Testis (tissue), 5 donors: ENCODE measurements at places on chromosomes 3 and 15.
A peak's percentile ranks its signal among the peaks of the same experiment; 100 is the strongest.

DNA sequence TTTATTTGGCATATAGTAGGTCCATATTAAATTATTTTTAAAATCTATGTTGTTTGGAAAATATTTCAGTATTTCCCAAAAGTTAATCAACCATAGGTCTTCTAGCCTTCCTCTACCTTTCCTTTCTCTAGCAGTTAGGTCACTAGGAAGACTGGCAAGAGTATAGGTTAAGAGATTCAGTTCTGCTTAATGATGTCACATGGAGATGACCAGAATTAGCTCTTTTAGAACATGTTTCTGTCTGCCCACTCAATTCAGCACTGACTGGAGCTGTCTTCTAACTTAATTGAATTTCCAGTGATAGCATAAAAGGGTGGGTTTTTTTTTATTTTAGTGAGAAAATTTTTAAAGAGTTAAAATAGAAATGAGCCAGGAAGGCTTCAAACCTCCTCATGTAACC lies 23.8 kb upstream of the ZBED2 start:
- no peaks in the 10 kb centered on the region for H3K36me3 ChIP-seq
- H3K4me3 ChIP-seq: no peak overlapping the region
- no peak overlapping the region for H3K27ac ChIP-seq
- H3K27me3 ChIP-seq: no peaks in the 10 kb centered on the region
- no peak for DNase-seq

GRCh38 chr15:71649894-71650293 lies 160.5 kb upstream of the NR2E3 start:
- DNase-seq: no peak
- H3K27me3 ChIP-seq: no peaks in the 10 kb centered on the region
- H3K27ac ChIP-seq: no peak overlapping the region

DNA sequence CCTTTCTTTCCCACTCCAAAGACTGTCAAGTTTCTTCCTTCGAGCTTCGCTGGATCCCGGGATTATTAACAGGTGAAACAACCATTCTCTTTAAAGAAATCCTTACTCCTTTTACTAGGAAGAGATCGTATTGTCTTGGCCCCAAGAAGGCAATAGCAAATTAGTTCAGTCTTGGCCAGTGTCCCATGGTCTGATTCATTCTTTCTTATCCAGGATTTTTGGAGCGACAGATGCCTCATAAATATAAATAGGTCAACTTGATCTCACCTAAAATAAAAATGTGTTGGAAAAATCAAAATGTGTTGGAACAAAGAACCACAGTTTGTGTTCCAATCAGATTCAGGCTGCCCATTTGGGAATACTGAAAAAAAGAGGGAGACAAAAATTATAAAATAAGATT lies 140.1 kb upstream of the TMEM108 start:
- no peak for DNase-seq
- H3K4me3 ChIP-seq: no peak overlapping the region
- H3K27me3 ChIP-seq: no peaks in the 10 kb centered on the region
- H3K27ac ChIP-seq: no peak overlapping the region

GRCh38 chr3:12796171-12797123 lies at the start of gene CAND2:
TSS of gene CAND2 (plus strand) at chr3:12796680. CDS start at chr3:12796721, 41 bp downstream.
- peak; percentile 84 for DNase-seq
- no peaks in the 10 kb centered on the region for H3K27me3 ChIP-seq
- H3K4me1 ChIP-seq: peaks cover 31% of the 10 kb centered on the region
- H3K27ac ChIP-seq: peak within 1 kb of the TSS; percentile 90
- H3K36me3 ChIP-seq: no peaks in the 10 kb centered on the region

GRCh38 chr3:25281041-25281731 lies 146.9 kb upstream of the RARB start:
- H3K4me3 ChIP-seq: no peak overlapping the region
- no peak overlapping the region for H3K27ac ChIP-seq
- no peaks in the 10 kb centered on the region for H3K27me3 ChIP-seq
- H3K36me3 ChIP-seq: no peaks in the 10 kb centered on the region

DNA sequence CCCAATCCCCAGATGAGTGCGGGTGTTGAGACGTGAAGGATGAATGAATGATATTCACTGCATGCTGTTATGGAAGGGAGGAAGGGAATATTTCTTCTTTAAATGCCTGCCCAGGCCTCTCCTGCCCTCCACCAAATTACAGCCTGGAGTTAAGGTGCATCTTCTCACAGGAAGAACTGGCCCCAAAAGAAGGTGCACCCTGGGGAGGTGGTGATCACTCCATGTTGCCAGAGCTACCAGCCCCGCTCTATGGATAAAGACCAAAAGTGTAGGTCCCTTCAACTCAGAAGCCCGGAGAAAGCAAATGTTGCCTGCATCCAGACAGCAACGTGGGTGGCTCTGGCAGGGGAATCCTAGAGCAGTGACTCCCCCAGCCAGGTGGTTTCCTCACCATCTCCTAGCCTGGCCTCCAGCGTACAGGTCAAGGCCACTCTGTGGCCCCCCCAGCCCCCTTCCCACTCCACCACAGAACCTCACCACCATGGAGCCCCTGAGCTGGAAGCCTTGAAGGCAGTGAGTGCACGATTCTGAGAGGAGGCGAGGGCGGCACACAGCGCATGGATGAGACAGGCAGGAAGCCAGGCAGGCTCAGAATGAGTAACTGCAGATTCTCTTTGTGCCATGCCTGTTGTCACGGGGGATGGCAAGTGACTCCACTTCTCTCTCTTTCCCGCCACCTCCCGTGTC lies 3.5 kb upstream of the VIPR1 start:
- no peaks in the 10 kb centered on the region for H3K36me3 ChIP-seq
- peak; percentile 53 for DNase-seq
- H3K4me1 ChIP-seq: peaks cover 25% of the 10 kb centered on the region
- H3K27me3 ChIP-seq: no peaks in the 10 kb centered on the region
- H3K27ac ChIP-seq: no peak overlapping the region

DNA sequence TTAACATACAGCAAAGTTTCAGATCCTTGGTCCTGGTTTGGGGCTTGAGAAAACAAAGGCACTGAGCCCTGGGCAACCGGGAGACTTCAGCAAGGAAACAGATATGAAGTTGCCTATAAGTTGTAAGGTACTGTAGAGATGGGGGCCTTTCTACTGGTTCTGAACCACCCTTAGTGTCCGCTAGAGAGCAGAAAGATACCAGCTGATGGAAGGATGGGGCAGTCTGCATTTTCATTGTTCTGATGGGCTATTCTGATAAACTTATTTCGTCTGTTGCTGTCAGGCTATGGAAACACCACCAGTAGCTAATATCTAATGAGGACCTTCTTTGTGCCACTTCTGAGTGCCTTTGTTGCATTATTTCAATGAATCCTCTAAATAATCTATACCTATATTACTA lies 38.7 kb downstream of the FGD5 start:
- no peaks in the 10 kb centered on the region for H3K36me3 ChIP-seq
- no peak overlapping the region for H3K4me3 ChIP-seq
- no peaks in the 10 kb centered on the region for H3K4me1 ChIP-seq
- no peaks in the 10 kb centered on the region for H3K27me3 ChIP-seq

DNA sequence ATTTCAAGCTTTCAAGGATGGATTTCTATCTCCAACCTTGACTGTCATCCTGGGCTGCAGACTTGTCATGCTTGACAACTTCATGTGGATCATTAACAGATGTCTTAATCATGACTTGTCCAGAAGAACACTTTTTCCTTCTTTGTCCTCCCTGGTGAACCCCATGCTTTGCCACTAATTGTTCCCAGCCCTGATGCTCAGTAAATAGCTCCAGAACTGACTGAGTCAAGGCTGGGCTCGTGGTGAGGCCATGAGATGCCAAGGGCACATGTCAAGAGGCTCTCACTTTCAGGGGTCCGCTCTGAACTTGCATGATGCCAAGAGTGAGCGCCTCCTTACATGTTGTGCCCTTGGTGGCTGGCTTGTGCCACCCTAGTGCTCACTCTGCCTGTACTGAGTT lies 48.9 kb upstream of the KY start:
- H3K36me3 ChIP-seq: no peaks in the 10 kb centered on the region
- no peak for DNase-seq

DNA sequence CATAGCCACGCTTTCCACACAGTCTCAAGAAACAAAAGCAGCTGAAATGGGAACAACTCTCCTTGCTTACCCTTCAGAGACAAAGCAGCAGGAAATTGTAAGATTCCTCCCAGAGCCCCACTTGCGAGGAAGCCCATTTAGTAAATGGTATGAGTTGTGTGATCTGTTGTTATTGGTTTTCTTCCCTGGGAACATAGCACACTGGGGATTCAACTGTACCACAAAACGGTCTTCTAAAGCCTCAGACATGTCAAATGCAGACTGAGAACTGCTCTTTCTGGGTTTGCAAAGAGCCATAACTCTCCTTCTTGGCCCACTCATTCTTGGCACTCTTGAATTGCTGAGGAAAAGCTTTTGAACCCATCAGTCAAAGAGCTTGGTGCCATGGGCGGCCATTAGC lies 101.0 kb upstream of the COL8A1 start:
- H3K27me3 ChIP-seq: no peaks in the 10 kb centered on the region
- no peak overlapping the region for H3K4me3 ChIP-seq
- DNase-seq: no peak
- peaks cover 4% of the 10 kb centered on the region for H3K4me1 ChIP-seq
